ENCODE measurements at places on chromosomes 7 and 10. TPM values are rescaled to one million over a fixed set of nuclear protein-coding genes. Genes with fewer than 3 reads are reported as not detected.

DNA sequence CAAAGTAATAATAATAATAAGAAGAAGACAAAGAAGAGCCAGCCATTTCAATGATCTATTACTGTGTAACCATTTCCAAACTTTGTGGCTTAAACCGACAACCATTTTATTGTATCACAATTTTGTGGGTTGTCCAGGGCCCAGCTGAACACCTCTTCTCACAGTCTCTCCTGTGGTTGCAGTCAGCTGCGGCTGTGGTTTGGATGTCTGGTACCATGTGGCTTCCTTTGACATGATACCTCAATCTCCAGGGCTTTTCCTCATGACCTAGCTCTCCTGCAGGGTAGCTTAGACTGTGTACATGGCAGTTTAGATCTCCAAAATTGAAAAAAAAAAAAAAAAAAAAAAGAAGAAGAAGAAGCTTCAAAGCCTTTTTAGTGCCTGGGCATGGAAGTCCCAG lies 72.6 kb upstream of the NFKB2 start:
- H3K4me1 ChIP-seq, result no peaks in the 10 kb centered on the region
- no peak overlapping the region for H3K27ac ChIP-seq
- DNase-seq, result no peak
- H3K4me3 ChIP-seq, result no peak overlapping the region

DNA sequence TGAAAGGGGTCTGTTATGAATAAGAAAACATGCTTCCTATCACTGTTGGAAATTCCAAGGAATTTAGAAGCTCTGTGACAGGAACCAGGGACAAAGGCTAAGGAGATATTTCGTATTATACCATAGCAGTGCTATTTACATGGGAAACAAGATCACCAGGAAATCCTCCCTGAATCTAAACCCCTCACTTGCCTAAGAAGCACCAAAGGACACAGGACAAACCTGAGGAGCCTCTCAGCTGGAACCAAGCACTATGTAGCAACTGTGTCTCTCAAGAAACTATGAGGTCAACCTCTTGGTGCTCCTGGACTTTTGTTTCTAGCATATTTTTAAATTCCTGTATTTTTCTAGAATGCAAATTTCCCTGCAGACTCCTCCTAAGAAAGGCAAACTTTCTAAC lies 20.8 kb upstream of the IFIT1B start:
- no peak for DNase-seq
- H3K36me3 ChIP-seq, result no peaks in the 10 kb centered on the region
- H3K27ac ChIP-seq, result no peak overlapping the region
- H3K4me1 ChIP-seq, result peaks cover 3% of the 10 kb centered on the region
- no peak overlapping the region for H3K4me3 ChIP-seq

- no peaks in the 10 kb centered on the region for H3K36me3 ChIP-seq
- H3K27ac ChIP-seq, result no peak overlapping the region
- no peak for DNase-seq
- H3K4me3 ChIP-seq, result no peak overlapping the region
Measured at GRCh38 chr7:31986878-31987518, 83.2 kb downstream of the PDE1C start.

Gene KCND2
- not detected for polyA plus RNA-seq

DNA sequence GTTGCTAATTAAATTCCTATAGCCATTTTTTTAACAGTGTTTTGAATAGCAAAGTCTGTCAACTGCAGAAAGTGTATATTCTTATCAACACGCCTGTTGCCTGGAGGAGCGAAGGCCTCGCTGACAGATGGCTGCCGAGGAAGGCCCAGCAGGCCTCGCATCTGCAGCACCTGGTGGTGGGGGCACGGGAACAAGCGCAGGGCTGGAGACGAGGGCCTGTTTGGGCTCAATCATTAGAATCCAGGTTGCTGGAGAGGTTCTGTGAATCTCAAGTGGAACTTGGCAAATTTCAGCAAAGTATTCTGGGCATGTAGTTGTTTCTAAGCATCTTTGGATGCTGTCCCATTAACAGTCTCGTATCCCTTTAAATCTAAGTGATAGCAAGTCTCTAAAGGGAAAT lies 66.1 kb upstream of the FAM204A start:
- H3K27ac ChIP-seq, result no peak overlapping the region
- no peaks in the 10 kb centered on the region for H3K36me3 ChIP-seq
- H3K4me1 ChIP-seq, result no peaks in the 10 kb centered on the region
- no peak overlapping the region for H3K4me3 ChIP-seq

- no peak overlapping the region for H3K4me3 ChIP-seq
- H3K4me1 ChIP-seq, result no peaks in the 10 kb centered on the region
- DNase-seq, result no peak
- peaks cover 6% of the 10 kb centered on the region for H3K27me3 ChIP-seq
- H3K36me3 ChIP-seq, result no peaks in the 10 kb centered on the region
- H3K27ac ChIP-seq, result no peak overlapping the region
Measured at GRCh38 chr10:117892681-117893220, 154.0 kb downstream of the RAB11FIP2 start.

DNA sequence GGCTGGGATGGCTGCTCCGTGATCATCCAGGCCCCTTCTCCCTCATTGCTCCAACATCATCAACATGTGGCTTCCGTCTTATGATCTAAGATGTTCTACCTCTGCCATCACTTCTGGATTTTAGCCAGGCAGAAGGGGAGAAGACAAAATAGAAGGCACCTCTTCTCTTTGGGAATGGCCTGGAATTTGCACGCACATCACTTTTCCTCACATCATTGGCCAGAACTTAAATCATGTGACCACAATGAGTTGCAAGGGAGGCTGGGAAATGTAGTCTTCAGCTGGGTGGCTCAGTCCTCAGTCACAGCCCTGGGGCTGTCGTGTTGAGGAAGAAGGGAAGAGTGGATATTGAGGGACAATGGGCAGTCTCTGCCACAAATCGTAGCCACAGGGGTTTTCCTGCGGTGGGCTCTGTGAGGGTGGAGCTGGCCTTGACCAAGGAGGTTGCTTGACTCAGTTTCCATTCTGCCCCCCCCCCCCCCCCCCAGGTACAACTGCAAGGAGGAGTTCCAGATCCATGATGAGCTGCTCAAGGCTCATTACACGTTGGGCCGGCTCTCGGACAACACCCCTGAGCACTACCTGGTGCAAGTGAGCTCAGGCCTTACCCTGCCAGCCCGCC lies 50.3 kb downstream of the PALD1 start:
- no peak overlapping the region for H3K4me3 ChIP-seq
- peaks cover 44% of the 10 kb centered on the region for H3K36me3 ChIP-seq
- no peak for DNase-seq
- peaks cover under 1% of the 10 kb centered on the region for H3K4me1 ChIP-seq
- no peaks in the 10 kb centered on the region for H3K27me3 ChIP-seq

- no peak for DNase-seq
- no peaks in the 10 kb centered on the region for H3K4me1 ChIP-seq
- H3K4me3 ChIP-seq, result no peak overlapping the region
- no peak overlapping the region for H3K27ac ChIP-seq
- H3K27me3 ChIP-seq, result no peaks in the 10 kb centered on the region
Measured at GRCh38 chr10:123287594-123288247, 133.5 kb downstream of the BUB3 start.

Gene IGFBP1
- polyA plus RNA-seq, result not detected

Gene PRSS1
- 0.67 TPM for polyA plus RNA-seq

DNA sequence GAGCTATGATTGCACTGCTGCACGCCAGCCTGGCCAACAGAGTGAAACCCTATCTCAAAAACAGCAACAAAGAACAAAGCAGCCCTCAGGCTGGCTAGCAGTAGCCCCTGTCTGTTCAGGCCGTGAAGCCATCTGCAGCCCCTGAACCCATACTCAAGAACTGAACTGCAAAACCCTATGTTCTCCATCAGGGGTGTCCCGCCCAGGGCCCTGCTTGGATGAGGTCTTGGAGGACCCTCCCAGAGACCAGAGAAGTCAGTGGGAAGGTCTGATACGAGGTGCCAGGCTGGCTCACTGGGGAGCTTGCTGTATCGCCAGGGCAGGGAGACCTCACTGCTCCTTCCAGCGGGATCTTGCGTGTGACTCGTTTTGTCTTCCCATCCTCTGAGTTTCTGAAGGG lies 39.3 kb downstream of the RBM17 start:
- H3K27ac ChIP-seq, result no peak overlapping the region
- H3K4me1 ChIP-seq, result no peaks in the 10 kb centered on the region
- no peaks in the 10 kb centered on the region for H3K27me3 ChIP-seq
- H3K4me3 ChIP-seq, result no peak overlapping the region
- H3K36me3 ChIP-seq, result no peaks in the 10 kb centered on the region
- DNase-seq, result no peak

- H3K4me3 ChIP-seq, result no peak overlapping the region
- DNase-seq, result no peak
- H3K27me3 ChIP-seq, result peaks cover 10% of the 10 kb centered on the region
- H3K4me1 ChIP-seq, result peaks cover 7% of the 10 kb centered on the region
- no peaks in the 10 kb centered on the region for H3K36me3 ChIP-seq
- no peak overlapping the region for H3K27ac ChIP-seq
Measured at GRCh38 chr7:38978491-38978890, 782 bp downstream of the POU6F2 start.

Data from sigmoid colon (tissue), 7 donors.